ENCODE measurements at places on chromosomes 5 and 9.

DNA sequence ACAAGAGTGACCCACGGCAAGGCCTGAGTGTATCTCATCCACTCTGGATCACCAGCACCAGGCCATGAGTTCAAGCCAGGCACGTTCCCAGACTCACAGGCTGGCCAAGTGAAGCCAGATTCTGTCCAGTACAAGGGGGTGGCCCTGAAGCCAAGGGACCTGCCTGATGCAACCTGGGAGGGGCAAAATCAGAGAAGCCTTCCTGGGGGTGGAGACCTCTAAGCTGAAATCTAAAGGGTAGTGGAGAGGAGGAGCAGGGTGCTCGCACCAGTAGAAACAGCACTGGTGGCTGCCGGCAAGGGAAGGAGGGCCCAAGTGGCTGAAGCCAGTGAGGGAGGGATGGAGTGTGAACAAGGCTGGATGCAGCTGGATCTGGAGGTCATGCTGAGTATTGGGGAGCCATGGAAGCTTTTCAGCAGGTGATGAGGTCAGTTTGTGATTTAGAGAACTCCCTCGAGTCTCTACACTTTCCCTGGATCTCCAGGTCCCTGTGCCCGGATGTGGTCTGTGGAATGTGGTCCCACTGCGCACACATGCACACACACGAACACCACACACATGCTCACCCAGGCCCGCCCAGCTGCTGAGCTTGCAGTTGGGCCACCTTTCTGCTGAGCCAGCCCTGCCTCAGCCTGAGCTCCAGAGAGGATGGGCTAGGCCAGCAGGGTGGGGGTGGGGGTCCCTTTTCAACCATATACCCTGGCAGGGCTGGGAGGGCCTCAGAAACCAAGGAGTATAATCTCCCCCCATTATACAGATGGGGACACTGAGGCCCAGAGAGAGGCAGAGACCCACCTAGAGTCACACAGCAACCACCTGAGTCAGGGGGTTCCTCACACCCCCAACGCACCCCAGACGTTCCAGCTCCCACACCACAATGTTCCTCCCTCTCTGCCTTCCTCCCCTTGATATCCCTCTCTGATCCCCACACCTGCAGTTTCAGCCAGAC, 1.6 kb downstream of the PIP5KL1 start:
- no peak for DNase-seq

DNA sequence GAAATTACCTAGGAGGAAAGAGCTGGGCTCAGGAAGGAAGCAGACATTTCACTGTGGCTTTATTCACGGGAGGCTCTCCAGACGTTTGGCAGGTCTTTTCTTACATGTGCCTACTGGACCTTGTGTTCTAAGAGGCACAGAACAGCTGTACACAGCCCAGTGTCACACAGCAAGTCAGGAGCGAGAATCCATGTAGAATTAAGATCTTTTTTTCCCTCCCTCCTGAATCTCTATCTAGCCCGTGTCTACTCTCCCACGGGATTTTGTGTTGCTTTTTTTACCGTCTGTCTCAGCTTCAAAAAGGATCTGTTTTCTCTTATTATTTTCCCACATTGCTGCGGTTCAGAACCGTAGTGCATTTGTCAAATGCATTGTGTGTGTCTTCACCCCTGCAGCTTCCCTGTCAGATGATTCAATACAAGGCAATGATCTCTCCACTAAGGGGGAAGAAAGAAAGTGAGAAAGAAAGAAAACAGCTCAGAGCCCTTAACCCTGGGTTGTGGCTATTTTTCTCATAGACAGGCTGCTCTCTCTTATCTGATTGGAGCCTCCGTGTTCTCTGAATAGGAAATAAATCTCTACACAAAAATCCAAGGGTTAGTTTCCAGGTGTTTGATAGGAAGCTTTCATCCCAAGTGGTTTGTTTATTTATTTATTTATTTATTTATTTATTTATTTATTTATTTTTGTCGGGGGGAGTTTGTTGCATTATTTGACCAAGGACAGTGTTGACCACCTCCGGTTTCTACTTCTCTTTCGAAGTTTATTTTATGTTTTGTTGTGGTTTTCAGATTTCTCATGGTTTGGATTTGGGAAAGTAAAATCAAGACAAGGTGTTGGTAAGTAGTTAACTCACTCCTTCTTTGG, 191.0 kb downstream of the NTRK2 start:
- no peak for DNase-seq

- DNase-seq = no peak
Observed at GRCh38 chr5:37665889-37666288, 174.0 kb downstream of the GDNF start.

DNA sequence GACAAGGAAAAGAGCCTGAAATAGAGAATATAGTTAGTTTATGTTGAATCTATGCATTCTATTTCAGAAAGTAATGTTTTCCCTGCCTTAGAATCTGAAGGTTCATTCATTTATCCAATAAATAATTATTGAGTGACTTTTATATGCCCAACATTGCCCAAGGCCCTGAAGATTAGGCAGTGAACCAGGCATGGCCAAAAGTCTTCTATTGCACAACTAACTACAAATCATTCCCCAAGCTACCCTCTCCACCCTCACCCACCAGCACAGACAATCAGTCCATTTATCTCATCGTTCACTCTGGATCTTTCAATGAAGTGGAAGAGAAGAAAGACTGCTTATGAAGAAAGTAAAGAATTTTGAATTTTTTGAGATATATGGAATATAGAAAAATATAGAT, 268.4 kb downstream of the PLK2 start:
- no peak for DNase-seq

GRCh38 chr5:132264546-132265335, 7.2 kb downstream of the PDLIM4 start:
- DNase-seq = no peak

Data from stimulated activated CD8-positive, alpha-beta memory T cell treated with anti-CD3 and anti-CD28 coated beads, Interleukin-15, amount 100 ng/mL, for 24 hours (primary cell).